ENCODE measurements at places on chromosomes 12 and 14. TPM values are rescaled to one million over a fixed set of nuclear protein-coding genes. Genes with fewer than 3 reads are reported as not detected.

Gene GZMB
- total RNA-seq = not detected

Gene SCNN1A
- total RNA-seq = 0.24 TPM

- DNase-seq = no peak
These were observed 38.6 kb upstream of the KRR1 start for GRCh38 chr12:75549989-75550388.

DNA sequence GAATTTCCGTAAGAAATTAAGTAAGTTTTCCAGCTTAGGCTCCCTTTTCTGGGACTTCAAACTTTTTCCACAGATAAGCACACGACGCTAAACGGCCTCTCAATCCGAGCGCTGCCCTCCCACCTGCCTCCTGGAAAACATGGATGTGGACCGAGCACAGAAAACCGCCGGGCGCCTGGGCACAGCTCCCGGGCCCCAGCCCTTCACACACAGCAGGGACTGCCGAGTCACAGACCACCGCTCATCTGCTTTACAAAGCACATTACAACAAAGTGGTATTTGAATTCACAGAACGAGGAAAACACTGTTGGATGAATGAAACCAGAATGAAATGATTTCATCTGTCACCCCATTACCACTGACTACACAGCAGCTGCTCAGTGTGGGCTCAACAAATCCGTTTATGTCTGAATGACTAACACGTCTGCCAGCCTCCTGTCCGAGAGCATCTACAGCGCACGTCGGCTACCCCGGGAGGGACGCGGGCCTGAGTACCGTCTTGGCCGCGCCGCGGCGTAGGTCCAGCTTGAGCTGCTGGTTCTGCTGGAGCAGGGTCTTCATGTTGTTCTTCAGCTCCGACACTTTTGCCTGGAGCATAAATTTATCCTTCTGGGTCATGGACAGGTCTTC, 13.1 kb upstream of the ANKLE2 start:
- no peak for DNase-seq

- DNase-seq = no peak
These were observed 106.1 kb downstream of the PRICKLE1 start for GRCh38 chr12:42483521-42483790.
